ENCODE measurements at places on chromosomes 13 and 19.

GRCh38 chr13:108572782-108573211 lies 56.6 kb upstream of the MYO16 start:
- no peak for DNase-seq

DNA sequence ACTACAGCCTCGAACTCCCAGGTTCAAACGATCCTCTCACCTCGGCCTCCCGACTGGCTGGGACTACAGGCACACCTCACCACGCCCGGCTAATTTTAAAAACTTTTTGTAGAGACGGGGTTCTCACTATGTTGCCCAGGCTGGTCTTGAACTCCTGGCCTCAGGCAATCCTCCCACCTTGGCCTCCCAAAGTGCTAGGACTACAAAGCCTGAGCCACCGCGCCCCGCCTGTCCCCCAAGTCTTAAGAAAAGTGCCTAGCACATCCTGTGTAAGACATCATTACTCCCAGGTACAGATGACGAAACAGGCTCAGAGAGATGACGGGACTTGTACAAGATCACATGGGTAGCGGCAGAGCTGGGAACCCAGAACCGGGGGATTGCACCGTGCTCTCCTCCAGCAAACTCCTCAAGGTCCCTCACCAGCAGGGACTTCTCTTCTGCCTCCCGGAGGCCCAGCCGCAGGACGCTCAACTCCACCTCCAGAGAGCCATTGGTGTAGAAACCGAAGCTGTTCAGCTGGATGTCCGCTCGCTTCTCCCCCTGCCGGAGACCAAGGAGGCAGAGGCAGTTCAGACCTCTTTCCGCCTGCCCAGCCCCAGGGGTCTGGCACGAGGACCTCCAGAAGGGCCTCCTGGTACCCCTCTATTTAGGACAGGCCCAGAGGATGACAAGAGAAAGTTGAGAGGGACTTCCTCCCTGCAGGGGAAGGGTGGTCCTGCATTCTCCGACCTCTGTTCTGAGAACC lies 1.0 kb downstream of the GPR108 start:
- peak; percentile 53 for DNase-seq

DNA sequence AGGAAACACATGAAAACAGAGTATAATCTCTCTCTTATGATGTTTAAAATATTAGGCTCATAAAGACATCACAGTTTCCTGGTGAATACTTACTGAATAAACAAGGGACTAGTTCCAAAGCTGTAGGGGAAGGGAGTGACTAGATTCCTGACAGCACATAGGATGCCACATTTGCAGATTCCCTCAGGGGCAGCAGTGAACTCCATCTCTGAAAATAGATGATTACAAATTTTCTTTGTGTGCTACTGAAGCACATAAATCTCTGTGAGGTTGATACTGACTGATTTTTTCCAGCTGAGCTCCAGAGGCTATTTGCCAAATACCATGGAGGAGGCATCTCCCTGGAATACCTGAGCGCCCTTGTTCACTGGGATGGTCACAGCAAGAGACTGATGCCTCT lies 77.3 kb downstream of the FGF9 start:
- no peak for DNase-seq

- no peak for DNase-seq
Observed at GRCh38 chr13:111031531-111031961, 83.6 kb upstream of the ARHGEF7 start.

GRCh38 chr13:35814605-35815011 lies 316.6 kb downstream of the DCLK1 start:
- no peak for DNase-seq

GRCh38 chr13:90142251-90142650 lies 1205.2 kb upstream of the MIR17HG start:
- DNase-seq, result no peak

GRCh38 chr19:18590273-18591272 lies 2.0 kb downstream of the REX1BD start:
- peak; percentile 68 for DNase-seq

- no peak for DNase-seq
Observed at GRCh38 chr13:106919638-106920037, 351.7 kb upstream of the ARGLU1 start.

DNA sequence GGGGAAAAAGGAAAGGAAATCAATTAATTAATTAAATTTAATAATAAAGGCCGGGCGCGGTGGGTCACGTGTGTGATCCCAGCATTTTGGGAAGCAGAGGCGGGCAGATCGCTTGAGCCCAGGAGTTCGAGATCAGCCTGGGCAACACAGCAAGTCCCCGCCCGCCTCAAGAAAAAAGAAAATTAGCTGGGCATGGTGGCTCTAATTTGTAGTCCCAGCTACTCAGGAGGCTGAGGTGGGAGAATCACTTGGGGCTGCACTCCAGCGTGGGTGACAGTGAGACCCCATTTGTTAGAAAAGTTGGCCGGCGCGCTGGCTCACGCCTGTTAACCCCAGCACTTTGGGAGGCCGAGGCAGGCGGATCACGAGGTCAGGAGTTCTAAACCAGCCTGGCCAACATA lies 733 bp upstream of the CD320 start:
- no peak for DNase-seq

- DNase-seq, result no peak
Observed at GRCh38 chr19:2653710-2654707, 48.5 kb downstream of the GNG7 start.

DNA sequence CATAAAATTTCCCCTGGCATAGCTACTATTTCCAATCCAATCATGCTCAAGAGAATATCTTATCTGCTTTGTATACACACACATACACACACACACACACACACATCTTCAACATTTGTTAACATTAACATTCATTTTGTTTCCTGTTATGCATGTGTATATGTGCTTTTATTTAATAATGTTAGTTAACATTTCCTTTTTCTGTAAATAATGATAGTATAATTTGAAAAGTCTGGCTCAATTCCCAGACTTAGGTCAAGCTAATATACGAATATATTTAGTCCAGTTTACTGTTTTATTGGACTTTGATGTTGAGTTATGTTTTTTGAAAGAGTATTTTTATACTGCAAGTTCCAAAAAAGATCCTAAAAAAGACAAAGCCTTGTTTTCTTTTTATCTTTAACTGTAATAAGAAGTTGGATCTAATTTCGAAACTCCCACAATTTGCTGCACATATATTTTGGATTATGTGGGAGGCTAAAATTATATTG lies 1072.4 kb downstream of the EFNB2 start:
- DNase-seq, result no peak

- no peak for DNase-seq
Observed at GRCh38 chr19:54478677-54479266, 5.7 kb upstream of the CDC42EP5 start.

DNA sequence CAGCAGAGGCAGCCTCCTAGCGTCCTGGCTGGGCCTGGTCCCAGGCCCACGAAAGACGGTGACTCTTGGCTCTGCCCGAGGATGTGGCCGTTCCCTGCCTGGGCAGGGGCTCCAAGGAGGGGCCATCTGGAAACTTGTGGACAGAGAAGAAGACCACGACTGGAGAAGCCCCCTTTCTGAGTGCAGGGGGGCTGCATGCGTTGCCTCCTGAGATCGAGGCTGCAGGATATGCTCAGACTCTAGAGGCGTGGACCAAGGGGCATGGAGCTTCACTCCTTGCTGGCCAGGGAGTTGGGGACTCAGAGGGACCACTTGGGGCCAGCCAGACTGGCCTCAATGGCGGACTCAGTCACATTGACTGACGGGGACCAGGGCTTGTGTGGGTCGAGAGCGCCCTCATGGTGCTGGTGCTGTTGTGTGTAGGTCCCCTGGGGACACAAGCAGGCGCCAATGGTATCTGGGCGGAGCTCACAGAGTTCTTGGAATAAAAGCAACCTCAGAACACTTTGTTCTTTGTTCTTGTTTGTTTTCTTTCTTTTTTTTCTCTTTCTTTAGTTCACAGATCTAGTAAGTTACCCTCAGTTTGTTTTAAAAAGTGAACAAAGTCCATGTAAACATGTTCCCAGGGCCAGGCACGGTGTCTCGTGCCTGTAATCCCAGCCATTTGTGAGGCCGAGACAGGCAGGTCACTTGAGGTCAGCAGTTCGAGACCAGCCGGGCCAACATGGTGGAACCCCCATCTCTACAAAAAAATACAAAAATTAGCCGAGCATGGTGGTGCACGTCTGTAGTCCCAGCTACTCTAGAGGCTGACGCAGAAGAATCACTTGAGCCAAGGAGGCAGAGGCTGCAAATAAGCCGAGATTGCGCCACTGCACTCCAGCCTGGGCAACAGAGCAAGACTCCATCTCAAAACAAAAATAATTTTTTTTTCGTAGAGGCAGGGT lies 10.2 kb downstream of the ANGPTL4 start:
- DNase-seq, result no peak

DNA sequence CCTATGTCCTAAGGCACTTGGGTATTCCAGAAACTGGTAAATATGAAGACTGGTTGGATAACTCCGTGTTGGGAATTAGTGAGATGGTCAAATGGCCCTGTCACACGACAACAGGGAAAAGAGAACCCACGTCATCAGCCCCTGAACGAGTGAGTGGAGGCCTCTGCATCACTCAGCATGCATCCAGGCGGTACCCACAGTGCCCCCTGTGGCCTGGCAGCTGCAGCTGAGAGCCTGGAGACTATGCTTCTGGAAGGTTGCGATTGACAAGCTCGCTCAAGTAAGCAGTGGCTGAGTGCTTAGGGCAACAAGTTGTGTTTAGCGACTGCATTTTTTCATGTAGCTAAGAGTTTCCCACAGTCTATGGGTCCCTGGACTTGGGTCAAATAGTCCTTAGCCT lies 55.9 kb downstream of the COL4A2 start:
- DNase-seq, result no peak

DNA sequence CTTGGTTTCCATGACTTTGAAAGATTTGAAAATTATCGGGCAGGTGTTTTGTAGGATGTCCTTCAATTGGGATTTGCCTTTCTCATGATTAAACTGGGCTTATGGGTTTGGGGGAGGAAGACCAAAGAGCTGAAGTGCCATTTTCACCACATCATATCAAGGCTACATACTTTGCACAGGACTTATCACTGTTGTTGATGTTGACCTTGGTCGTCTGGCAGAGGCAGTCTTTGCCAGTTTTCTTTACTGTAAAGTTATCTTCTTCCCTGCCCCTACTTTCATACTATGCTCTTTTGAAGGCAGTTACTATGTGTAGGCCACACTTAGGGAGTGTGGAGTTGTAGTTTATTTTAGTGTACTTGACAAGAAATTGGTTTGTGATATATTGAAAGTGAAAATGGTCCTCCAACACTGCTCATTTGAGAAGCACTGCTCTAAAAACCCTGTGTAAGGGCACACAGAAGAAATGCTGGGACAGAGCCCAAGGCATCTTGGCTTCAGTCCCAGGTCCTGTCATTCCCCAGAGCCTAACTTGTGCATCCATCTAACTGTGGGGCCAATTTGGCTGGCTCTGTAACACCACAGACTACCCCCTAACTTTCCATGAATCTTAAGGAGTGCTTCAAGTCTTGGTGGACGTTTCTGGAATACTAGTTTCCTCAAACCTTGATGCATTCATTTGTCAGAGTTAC lies 384.9 kb downstream of the KCNRG start:
- DNase-seq, result no peak

- no peak for DNase-seq
Observed at GRCh38 chr13:107600971-107601370, 614.4 kb downstream of the LIG4 start.

GRCh38 chr19:38684078-38684861 lies 36.8 kb downstream of the ACTN4 start:
- DNase-seq, result no peak

DNA sequence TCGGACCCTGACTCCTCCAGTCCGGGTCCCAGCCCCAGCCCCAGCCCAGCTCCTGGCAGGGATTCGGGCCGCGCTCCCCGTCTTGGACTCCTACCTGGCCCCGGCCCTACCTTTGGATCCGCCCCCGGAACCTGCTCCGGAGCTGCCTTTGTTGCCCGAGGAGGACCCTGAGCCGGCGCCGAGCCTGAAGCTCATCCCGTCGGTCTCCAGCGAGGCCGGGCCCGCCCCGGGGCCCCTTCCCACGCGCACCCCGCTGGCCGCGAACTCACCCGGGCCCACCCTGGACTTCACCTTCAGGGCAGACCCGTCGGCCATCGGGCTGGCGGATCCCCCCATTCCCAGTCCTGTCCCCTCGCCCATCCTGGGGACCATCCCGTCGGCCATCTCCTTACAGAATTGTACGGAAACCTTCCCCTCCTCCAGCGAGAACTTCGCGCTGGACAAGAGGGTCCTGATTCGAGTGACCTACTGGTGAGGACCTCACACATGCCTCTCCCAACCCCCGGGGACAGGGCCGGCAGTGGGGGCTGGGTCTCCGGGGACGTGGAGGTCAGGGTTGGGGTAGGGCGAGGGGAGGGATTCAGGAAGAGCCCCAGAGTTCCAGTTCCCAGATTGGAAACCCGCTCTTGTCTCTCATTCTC lies 732 bp downstream of the SELENOV start:
- DNase-seq, result no peak

- no peak for DNase-seq
Observed at GRCh38 chr19:10835089-10835753, 791 bp downstream of the TMED1 start.

All from C1 segment of cervical spinal cord (tissue), 14 donors.